Cortex of kidney (tissue), 1 donor: ENCODE measurements at places on chromosomes 6 and 20.

DNA sequence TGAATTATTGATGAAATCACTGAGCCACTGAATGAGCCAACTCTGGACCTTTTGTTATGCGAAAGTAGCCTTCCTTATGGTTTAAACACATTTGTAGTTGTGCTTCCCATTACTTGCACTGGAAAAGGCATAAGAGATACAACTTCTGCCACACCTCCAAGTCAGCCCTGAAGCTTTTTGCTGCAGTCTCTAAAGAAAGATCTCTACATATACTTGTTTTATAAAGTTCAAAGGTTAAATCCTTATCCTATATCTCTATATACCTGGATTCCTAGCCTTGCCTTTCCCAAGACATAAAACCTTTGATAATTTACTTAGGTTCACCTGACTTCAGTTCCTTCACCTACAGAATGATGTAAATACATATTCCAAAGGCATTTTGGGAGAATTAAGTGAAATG lies 132.0 kb downstream of the PTPRK start:
- DNase-seq, result no peak

DNA sequence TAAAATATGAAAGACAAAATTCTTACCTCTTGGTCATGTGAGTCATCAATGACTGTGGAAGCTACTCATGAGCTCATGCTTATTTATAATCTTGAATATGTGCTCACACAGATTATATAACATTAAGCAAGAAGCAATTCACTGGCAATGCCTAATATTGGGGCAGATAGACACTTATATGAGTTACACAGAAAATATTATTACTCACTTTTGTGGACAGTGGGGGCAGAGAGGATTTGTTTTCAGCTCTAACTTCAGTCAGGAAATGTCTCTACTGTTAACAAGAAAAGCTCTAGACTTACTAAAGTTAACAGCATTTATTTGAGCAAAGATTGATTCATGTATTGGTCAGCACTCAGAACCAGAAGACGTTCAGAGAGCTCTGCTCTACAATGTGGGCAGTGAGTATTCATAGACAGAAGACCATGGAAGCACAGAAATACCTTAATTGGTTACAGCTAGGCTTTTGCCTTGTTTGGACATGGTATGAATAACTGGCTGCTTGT lies 85.8 kb upstream of the AHI1 start:
- no peak for DNase-seq

DNA sequence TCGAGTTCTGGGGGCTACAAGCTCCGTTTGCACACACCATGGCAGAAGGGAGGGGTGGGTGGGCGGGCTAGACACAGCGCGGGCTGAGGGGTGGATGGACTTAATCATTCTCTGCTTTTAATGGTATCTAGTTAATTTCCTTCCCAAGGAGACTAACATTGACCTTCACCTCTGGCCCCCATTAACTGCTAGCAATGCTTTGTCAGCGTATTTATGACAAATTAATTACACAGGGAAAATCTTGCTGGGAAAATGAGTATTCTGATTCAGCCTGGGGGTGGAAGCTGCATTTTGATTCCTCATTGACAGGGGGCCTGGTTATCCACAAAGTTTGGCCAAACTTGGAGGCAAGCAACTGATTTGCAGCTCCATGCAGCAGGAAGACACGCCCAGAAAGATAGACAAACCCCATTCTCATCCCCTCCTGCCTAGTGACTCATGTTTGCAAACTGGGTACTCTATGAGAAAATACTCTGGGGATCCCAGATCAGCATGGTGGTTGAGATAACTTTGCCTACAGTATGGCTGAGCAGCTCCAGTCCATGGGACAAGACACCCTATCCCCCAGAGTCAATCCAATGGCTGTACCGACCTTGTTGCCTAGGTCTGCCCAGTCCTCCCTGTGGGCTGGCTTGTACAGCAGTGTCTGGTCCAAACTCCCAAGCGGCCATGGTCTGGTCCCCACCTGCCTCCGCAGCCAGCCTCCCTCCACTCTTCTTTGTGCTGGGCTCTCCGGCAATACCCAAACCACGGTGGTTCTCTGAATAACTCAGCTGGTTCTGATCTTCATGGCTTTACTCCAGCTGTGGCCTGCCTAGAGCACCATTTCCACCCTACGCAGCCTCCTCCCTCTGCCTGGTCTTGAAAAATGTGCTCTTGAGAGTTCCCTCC lies 19.7 kb downstream of the ZBP1 start:
- DNase-seq, result no peak

DNA sequence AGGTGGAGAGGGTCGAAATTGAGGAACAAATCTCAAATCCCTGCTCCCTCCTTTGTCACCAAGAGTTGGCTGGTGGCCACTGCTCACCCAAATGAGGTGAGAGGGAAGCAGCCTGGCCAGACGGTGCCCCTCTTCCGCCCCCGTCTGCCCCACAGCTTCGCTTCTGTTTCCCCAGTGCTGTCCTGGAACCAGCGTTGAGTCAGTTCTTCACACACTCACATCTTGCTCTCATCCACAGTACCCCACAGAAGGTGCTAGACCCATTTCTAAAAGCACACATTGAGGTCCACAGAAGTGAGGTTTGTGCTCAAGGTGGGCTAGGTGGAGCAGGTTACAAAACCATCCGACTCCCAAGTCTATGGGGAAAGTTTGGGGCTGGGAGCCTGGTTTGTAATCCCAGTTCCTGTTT lies 3.8 kb downstream of the CEBPB start:
- DNase-seq, result no peak

- DNase-seq, result no peak
Measured at GRCh38 chr6:135146162-135146934, 34.8 kb upstream of the MYB start.

DNA sequence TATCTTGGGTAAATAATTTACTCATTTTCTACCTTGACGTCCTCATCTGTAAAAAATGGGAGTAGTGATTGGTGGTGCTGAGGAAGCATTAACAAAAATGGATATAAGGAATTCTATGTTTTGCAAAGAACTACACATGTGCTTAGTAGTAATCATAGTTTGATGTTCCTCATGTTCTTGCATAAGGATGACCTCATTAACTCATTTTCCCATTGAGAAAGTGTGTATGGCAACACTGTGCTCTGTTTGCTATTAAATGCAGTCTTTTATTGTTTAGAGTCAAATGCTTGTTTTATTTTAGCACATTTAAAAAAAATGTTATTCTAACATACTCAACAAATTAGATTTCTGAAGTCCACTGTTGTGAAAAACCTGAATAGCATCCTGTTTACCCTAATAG lies 211.2 kb upstream of the RSPO3 start:
- DNase-seq, result no peak

DNA sequence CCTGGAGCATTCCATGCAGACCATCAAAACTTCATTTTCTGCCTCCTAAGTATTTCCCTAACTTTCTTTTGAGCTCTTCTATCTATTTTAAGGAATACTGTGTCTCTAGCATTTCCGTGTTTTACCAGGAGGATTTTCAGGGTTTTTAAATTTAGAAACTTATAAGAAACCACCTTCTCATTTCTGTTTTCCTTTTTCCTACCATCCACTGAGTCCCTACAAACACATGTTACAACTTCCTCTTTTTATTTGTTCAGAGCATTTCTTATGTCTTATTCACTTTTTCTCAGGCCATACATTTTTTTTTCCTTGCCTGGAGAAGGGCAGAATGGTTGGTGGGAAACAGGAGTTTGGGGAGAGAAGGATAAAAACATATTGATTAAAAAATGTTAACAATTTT lies 130.0 kb upstream of the BMP5 start:
- no peak for DNase-seq

GRCh38 chr20:44151621-44152416 lies 35.2 kb downstream of the JPH2 start:
- no peak for DNase-seq

DNA sequence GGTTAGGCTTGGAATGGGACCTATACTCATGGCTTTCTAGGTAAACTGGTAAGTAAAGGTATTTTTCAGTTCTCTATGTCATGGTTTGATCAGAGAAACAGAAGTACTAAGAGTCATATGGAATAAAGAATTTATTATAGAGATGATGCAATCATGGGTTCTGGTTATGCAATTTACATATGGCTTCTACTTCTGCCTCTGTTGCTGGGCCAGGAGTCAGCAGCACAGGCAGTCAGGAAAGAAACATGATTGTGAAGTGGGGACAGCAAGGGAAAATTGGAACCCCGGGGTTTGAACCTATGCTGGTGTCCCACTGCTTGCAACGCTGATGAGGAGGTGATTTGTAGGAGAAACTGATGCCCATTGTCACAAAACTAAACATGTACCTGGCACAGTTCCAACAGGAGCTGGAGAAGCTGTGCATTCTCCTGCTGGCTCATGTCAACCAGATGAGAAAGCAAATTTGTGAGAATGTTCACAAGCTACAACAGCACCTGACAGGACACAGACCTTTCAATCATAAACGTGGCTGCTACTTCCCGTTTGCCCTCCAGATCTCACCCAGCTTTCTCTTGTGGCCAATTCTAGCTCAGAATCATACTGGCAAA lies 887.1 kb downstream of the TFAP2A start:
- DNase-seq, result no peak

- no peak for DNase-seq
Measured at GRCh38 chr6:1087154-1087843, 224.6 kb upstream of the FOXQ1 start.

DNA sequence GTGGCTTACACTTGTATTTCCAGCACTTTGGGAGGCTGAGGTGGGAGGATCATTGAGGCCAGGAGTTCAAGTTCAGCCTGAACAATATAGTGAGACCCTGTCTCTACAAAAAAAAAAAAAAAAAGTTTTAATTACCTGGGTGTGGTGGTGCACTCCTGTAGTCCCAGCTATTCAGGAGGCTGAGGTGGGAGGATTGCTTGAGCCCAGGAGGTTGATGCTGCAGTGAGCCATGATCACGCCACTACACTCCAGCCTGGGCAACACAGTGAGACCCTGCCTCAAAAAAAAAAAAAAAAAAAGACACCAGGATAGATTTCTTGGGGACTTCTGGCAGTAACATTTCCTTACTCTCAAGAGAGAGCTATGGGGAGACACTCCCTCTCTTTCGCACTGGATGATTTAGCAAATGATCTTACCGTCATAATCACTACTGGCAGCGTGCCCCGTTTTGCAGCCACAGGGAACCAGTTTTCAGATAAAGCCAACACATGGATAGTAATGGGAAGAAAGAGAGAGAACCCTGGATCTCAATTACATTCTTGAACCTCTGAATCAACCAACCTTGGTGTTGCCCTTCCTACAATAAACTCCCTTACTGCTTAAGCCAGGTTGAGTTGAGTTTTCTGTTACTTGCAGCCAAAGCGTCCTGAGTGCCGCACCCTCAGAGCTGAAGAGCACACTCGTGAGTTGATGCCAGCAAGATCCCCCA lies 18.1 kb upstream of the PTPN1 start:
- DNase-seq, result no peak

GRCh38 chr20:9021699-9022098 lies 47.2 kb upstream of the PLCB4 start:
- DNase-seq, result no peak

DNA sequence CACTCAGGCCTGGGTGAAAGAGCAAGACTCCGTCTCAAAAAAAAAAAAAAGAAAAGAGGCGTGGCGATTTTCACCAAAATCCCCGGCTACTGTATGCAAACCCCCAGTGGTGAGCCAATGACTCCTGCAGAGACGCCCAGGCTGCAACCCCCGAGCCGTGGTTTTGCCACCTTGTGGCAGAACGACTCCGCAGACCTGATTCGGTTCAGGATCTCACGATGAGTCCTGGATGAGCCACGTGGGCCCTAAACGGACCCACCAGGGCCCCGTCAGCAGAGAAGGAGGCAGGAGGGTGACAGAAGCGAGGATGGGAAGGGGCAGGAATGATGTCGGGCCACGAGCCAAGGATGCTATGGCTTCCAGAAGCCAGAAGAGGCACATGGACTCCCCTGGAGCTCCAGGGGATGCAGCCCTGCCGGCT lies 42.5 kb downstream of the SLC2A4RG start:
- DNase-seq, result no peak

- DNase-seq, result no peak
Measured at GRCh38 chr6:130882370-130882769, 55.2 kb downstream of the SMLR1 start.

GRCh38 chr20:13960525-13960924 lies 29.9 kb downstream of the SEL1L2 start:
- DNase-seq, result no peak

DNA sequence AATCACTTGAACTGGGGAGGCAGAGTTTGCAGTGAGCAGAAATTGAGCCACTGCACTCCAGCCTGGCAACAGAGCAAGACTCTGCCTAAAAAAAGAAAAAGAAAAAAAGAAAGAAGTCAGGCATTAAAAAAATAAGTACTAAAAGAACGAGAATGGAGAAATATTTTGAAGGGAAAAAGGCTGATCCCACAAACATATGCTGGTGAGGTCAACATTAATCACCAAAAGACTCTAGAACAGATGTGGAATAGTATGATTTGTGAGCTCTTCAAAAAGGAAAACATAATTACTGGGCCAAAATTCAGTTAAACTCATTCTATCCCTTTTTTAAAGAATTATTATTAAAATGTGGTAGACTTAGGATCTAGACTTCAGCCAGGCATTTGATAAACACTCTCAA lies 61.2 kb upstream of the NRSN1 start:
- no peak for DNase-seq

DNA sequence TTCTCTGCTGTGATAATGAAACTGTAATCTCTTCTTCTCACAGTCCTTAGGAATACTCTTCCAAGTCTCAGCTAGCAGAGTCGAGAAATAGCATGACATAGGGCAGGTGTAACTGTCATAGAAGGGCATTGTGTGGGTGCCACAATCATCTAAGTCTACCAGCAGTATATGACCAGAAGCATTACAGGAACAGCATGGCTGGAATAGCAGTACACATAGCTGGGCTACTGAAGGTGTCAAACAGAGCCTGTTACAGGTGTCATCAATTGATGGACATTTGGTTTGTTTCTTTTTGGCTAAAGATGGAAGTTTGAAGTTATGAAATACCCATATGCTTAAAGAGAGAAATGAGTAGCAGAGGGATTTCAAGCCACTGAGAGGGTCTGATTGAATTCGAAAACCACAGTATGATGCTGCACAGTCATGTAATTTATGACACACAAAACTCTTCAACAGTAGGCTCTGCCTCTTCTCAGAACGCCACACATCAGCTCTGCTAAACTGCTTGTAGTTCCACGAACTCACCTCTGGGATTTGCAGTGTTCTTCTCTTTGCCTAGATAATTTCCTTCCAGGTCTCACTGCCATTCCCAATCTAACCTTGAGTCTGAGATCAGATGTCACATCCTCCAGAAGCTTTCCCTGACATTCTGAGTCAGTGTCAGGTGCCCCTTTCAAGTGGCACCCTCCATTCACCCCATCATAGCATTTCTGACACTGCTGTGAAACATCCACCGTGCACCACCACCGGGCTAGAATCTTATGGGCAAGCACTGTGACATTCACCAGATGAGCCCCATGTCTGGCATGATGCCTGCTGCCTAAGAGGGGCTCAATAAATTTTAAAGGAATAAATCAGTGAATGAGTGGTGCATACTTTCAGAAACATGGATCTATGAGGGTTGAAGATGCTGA lies 151.0 kb downstream of the ADAT2 start:
- DNase-seq, result no peak

GRCh38 chr20:47127999-47128398 lies 228.5 kb downstream of the ZMYND8 start:
- DNase-seq, result no peak

GRCh38 chr20:48659858-48660257 lies 167.9 kb downstream of the PREX1 start:
- no peak for DNase-seq

- no peak for DNase-seq
Measured at GRCh38 chr6:141969201-141969600, 163.5 kb upstream of the GJE1 start.

- no peak for DNase-seq
Measured at GRCh38 chr6:131658287-131658686, 21.2 kb downstream of the ENPP3 start.
